Activated CD4-positive, alpha-beta T cell treated with anti-CD3 and anti-CD28 coated beads for 4 hours (primary cell): ENCODE measurements at places on chromosomes 12 and 14.

DNA sequence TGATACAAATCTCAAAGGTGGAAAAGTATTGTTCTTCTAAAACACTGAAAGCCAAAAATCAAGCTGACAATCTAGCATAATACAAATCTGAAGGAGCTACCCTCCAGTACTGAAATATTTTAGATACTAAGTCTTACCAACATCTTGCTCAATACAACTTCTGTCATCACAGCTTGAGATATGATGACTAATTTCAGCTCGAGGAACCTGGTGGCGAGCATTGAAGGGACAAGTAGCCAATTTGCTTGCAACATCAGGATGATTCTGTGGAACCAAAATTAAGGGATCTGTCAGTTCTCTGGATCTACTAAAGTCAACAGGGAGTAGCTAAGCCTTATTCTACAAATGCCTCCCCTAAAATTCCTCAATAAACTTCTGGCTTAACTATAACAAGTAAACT, 10.4 kb downstream of the GTSF1 start:
- DNase-seq, result no peak

DNA sequence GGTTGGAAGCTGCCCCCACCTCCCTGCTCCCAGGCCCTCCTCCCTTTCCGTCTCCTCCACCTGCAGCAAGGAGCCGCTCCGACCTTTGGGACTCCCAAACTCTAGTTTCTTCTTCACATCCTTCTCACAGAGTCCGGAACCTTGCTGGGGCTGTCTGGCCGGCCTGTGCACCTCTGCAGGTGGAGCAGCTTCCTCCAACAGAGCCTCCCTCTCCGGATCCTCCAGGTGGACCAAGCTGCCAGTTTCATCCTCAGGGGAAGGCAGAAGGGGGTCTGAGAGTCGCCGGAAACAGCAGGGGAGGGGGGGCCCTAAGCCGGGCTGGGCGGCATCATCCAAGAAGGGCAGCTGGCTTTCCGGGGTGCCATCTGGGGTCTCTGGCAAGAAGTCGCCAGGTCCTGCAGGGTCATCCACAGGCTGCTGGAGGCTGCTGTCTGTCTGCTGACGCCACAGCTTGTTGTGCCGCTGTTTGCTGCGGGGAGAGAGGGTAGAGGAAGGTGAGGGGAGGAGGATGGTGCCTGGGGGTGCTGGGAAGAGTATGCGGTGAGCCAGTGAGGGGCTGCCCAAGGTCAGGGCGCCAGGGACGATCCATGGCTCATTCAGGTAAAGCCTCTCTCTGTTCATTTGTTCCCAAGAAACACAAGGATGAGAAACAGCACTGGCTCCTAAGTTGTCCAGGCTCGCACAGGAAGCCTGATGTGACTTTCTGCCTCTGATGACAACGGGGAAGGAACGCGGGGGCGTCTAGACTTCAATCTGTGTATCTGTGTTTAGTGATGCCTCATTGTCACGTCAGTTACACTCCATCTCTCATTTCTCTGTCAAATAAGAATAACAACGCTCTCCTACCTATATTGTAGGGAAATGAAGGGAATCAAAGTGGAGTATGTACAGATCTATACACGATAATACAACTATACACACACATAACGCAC, 61.3 kb upstream of the CORO1C start:
- DNase-seq, result no peak

- no peak for DNase-seq
These were observed 57.4 kb downstream of the DAAM1 start for GRCh38 chr14:59245809-59246295.

GRCh38 chr14:102170061-102170460, 30.4 kb downstream of the WDR20 start:
- DNase-seq, result no peak

- no peak for DNase-seq
These were observed 334.5 kb downstream of the CACNA1C start for GRCh38 chr12:2387103-2387834.

- no peak for DNase-seq
These were observed 1908.1 kb upstream of the SEL1L start for GRCh38 chr14:83441801-83442200.

DNA sequence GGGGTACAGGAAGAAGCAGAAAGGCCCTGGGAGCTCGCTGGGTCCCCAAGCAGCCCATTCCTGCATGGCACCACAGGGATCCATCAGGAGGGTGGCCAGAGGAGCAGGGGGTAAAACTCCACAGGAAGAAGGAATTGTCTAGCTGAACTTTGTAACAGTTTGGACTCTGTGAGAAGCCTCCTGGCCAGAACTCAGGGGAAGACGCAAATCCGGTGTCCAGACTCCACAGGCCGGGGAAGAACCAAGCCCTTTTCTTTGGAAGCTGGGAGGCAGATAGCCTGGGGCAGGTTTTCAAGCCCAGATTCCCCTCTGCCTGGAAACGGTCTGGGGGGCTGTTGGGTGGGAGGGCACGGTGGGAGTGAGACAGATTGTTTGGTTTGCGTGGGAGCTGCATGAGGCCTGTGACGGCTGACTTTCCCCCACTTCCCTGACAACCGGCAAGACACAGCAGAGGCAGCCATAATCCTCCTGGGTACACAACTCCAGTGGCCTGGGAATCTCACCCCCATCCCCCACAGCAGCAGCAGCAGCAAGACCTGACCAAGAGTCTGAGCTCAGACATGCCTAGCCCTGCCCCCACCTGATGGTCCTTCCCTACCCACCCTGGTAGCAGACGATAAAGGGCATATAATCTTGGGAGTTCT, 16.7 kb downstream of the GPHB5 start:
- DNase-seq, result no peak

DNA sequence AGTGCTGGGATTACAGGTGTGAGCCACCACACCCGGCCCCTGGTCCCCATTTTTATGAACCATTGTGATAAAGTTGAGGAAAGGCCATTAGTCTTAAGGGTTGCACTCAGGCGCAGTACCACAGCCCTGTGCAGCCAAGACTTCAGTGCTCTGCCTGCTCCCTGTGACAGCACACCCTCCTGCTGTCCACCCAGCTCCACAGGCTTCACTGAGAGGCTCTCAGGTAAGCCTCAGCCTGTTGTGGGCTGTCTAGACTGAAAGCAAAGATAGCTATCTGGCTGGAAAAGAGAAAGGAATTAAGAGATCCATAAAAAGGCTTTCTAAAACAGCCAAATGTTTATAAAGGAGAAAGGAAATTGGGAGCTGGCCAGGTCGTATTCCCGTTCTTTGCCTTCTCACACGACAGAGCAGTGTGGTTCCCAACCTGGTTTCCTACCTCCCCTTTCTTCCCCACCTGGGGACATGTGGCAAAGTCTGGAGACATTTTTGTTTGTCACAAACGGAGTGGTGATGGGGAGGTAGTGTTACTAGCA, 19.1 kb upstream of the DNM1L start:
- no peak for DNase-seq

DNA sequence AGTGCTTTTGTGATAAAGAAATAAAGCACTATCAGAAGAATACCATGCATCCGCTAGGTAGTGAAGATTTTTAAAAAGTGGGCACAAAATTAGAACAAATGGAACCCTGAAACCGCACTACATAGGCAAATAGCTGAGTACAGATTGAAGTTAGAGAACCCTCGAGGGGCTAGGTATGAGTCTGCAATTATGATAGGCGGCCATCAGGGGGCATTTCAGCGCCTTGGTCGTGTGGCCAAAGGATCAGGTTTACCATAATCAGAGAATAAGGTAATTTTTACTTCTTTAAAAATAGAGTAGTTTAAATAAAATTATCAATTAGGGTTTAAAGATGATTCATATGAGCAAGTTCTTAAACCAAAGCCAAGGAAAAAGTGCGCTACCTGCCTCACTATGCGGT, 129.8 kb downstream of the TMX1 start:
- DNase-seq, result peak; percentile 5

DNA sequence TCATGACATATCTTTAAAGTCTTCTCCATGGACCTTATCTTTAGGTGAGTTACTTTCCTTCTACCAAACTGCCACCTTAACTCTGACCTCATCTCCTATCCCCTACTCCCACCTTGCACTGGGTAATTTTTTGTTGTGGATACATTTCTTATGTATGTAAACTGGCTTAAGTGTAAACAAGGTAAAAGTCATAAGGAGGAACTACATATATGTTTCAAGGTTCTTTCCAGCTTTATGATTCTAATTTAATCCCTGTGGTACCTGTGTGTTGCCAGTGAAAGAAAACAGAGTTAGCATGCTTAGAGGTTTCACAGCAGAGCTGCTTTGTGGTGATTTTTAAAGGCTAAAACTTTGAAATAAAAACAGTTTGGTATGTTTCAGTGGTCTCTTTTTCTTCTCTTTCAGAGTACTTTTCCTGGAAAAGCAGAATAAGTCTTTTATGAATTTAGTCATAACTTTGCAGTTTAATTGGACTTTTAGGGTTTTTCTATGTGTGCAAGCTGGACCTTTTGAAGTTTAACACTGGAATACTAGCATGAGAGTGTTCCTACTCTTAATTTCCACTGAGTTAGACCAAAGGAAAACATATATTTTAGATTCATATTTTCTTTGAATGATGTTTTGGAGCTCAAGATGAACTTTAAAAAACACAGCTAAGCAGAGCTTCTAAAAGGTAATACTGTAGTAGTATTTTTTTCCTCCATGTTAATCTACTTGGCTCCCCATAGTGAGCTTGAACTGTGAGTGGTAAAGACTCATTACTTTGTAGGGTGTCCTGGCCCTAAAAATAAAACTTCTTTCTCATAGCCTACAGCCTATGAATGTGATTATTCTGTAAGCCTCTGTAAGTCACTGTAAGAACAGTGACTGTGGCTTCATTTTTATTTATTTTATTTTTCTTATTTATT, 105.4 kb downstream of the FUT8 start:
- DNase-seq, result no peak
